ENCODE measurements at places on chromosomes 12 and 14.

GRCh38 chr12:79423560-79423959 is 267.2 kb downstream of the PAWR start:
- no peak for DNase-seq

GRCh38 chr14:63088865-63089264 is 43.6 kb upstream of the KCNH5 start:
- DNase-seq = no peak

- no peak for DNase-seq
These were observed 309.7 kb downstream of the BMP4 start for GRCh38 chr14:53646925-53647324.

- DNase-seq = no peak
These were observed 244.2 kb downstream of the SOX5 start for GRCh38 chr12:23704992-23705943.

- DNase-seq = peak; percentile 1
These were observed 81.1 kb upstream of the ST8SIA1 start for GRCh38 chr12:22415342-22416309.

- no peak for DNase-seq
These were observed 8.2 kb upstream of the SSPN start for GRCh38 chr12:26187014-26187798.
